ENCODE measurements at places on chromosomes 4 and X. TPM values are rescaled to one million over a fixed set of nuclear protein-coding genes. Genes with fewer than 3 reads are reported as not detected.

Gene CXCL11
- not detected for total RNA-seq

Gene MTNR1A
- 0.32 TPM for total RNA-seq

Gene KLKB1
- 0.54 TPM for total RNA-seq

Gene AMER1
- 3.0 TPM for total RNA-seq

Gene ARX
- total RNA-seq = not detected

Gene ETDA
- not detected for total RNA-seq

Gene CENPVL2
- total RNA-seq = not detected

Gene POLN
- total RNA-seq = 3.1 TPM

Measured in articular chondrocyte of knee joint (primary cell).